ENCODE measurements at places on chromosomes 2 and 18.

DNA sequence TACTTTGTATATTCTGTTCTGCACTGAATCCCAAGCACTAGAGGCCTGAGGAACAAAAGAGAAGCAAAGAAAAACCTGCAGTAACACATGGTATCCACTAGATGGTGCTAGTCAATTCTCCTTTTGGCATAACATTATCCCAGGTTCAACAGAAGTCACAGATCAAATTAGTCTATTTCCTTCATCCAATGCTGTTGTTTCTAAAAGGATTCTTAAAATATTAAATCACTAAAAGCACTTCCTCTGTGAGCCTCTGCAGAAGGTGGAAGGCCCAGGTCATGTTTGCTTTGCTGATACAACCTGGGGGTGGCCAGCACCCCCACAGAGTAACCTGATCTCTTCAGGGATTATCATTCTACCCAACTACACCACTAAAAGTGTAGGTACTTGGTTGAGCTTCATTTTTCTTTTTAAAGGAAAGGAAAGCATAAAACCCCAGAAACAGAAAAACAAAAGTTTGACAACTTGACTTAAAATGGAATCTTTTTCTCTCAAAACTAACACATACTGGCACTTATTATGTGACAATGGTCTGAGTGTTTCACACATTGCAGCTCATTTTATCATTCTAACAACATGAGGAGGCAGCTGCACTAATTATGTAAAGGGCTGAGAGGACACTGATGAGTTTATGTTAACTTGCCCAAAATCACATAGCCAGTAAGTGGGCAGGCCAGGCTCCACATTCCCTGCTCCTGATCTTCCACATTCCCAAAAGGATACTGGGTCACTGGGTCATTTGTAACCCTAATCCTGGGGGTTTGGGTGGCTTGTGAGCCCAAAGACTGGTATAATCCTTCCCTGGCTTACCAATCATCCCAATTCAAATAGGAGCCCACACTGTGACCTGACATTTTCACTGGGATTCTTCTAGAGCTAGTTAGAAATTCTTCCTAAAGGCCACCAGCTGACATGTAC is 66.8 kb upstream of the DNER start:
- DNase-seq = no peak

- no peak for DNase-seq
These were observed 36.9 kb downstream of the KIF1A start for GRCh38 chr2:240782886-240783818.

DNA sequence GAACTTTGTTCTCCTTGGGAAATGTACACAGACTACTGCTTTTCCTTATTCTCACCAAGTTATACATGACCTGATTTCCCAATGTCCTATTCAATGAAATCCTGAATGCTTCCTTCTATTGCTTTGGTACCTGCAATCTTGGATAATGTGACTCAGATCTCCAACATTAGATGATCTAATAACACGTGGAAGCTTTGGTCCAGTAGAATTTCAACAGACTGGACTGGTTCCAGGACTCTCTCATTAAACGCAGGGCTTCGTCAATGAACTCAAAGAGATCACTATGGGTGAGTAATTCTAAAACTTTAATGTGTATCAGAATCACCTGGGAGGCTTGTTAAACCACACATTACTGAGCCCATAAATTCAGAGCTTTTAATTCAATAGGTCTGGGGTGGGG is 413.6 kb upstream of the KCNH7 start:
- no peak for DNase-seq

- no peak for DNase-seq
These were observed 92.9 kb upstream of the WDR75 start for GRCh38 chr2:189348369-189348768.

DNA sequence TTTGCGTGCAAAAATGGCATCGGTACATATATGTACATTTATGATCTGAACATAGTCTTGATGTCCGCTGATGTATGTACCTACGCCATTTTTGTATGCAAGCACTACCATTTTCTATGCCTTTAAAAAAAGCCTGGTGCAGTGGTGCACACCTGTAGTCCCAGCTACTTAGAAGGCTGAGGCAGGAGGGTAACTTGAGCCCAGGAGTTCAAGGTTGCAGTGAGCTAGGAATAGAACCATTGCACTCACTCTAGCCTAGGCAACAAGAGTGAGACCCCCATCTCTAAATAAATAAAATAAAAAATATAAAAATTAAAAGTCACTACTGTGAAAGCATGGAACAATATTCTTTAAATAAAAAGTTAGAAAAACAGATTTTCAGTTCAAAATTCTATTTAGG is 16.7 kb downstream of the RAB1A start:
- DNase-seq = no peak

DNA sequence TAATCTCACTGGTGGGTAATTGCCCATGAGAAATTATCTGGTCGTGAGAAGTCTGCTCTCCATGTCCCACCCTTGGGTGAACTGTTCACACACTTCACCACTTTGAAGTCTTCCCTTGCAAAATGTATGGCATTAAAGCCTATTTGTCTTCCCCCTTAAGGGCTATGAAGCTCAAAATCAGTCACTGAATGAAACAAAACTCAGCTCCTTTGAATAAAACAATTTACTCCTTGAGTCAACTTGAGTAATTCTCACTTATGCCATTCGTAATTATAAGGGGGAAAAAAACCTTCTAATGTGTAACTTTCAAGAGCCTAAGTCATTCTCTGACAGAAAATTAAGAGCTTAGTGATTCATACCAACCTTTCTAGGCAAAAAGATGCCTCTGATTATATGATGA is 48.8 kb upstream of the REL start:
- DNase-seq = no peak

GRCh38 chr2:75462721-75463120 is 98.0 kb downstream of the EVA1A start:
- DNase-seq = no peak

GRCh38 chr2:61379521-61379920 is 91.4 kb downstream of the USP34 start:
- DNase-seq = no peak

- DNase-seq = no peak
These were observed 171.2 kb downstream of the RTP5 start for GRCh38 chr2:242040681-242041080.

DNA sequence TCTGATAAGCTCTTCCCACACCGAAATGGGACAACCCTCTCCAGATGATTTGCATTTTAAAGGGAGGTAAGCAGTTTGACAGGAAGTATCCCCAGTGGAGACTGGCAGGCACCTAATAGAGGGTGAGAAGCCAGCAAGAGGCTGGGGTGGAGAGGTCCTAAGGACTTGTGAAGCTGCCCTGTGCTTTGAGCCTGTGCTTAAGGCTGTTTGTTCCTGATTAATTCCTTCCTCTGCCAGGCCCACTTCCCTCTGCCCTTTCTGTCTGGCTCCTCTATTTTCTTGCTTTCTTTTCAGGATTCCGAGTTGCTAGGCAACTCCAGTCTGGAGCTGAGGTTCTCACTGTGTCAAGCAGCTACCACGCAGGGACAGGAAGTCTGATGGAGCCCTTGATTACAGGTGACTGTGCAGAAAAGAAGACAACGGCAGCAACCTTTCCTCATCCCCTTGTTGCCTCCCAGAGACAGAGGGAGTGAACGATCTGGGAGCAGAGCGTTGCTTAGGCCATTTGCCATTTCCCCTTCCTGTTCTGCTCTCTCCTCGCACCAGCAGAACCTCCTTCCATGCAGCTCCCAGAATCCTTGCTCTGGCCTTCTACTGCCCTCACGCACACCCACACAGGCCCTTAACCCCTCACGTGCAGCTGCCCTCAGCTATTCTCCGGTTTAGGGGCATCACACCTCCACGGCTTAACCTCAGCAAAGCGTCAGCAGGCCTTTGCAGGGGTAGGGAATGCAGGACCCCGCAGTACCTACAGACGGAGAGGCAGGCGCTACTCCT is 103.6 kb upstream of the CELF4 start:
- DNase-seq = no peak

DNA sequence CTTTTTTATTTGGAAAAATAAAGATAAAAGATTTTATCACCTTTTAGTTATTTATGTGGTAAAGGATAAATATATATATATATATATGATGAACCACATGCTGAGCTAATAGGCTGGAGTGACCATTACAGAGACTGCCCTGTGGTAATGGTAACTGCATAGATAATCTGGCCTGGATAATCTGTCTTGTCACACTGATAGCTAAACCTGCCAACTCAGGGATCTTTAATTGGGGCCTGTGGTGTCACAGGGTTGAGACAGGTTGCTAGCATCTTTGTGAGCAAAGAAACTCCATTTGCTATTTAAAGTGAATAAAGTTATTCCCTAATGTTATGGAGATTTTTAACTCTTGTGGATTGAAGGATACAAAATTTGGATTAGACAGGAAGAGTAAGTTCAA is 203.0 kb downstream of the PHLPP1 start:
- no peak for DNase-seq

Measured in activated naive CD8-positive, alpha-beta T cell treated with anti-CD3 and anti-CD28 coated beads for 36 hours (primary cell).